Stimulated activated CD4-positive, alpha-beta T cell treated with anti-CD3 and anti-CD28 coated beads, Interleukin-4, amount 100 ng/mL, for 24 hours (primary cell): ENCODE measurements at places on chromosomes 1 and 21.

DNA sequence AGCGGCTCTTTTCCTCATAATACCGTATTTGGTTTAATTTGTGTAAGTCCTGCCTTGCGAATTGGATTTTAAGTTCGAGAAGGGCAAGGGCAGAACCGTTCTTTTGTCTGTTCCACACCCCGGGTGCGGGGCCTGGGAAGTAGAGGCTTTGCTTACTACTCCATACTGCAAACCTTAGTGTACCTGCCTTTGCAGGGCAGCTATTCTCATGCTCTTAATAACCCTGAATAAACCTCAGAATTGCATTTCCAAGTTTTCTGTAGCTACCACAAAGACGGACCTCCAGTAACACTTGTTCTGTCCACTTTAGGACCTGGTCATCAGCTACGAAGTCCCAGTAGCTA lies 657 bp upstream of the HNRNPU start:
- peak; percentile 36 for DNase-seq

- DNase-seq: no peak
Measured at GRCh38 chr1:242146652-242147051, 147.8 kb upstream of the MAP1LC3C start.

GRCh38 chr1:233440951-233441401 lies 113.5 kb downstream of the MAP3K21 start:
- no peak for DNase-seq

DNA sequence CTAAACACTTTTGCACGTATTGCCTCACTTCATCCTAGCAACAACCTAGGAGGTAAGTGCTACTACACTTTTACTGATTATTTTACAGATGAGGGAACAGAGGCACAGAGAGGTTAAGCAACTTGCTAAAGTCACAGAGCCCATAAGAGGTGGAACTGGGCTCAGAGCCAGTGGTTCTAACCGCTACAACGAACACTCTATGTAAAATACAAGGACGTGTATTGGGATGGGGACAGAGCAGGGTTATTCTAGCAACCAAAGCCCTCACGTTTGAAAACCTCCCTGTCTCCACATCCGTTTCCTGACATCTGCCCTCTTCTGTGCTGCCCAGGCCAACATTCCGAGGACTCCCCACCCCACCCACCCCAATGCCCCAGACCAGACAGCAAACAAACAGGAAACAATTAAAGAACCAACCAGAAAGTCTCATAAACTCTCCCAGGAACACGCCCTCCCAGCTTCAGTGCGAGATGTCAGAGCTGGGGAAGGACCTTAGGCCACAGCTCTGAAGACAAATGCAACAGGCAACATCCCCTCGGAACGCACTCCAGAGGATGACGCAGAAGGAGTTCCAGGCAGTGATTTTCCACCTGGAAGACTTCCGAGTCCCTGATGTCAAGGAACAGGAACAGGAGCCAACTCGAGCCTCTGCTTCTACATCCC lies 41.1 kb downstream of the GLIS1 start:
- no peak for DNase-seq

GRCh38 chr1:150005606-150006005 lies 4.9 kb downstream of the OTUD7B start:
- no peak for DNase-seq
